Activated naive CD8-positive, alpha-beta T cell treated with anti-CD3 and anti-CD28 coated beads, Interleukin-2, amount 50 U/mL, for 16 hours (primary cell): ENCODE measurements at places on chromosomes 3 and 15.

GRCh38 chr3:154227531-154227930 lies 96.8 kb downstream of the DHX36 start:
- no peak for DNase-seq

DNA sequence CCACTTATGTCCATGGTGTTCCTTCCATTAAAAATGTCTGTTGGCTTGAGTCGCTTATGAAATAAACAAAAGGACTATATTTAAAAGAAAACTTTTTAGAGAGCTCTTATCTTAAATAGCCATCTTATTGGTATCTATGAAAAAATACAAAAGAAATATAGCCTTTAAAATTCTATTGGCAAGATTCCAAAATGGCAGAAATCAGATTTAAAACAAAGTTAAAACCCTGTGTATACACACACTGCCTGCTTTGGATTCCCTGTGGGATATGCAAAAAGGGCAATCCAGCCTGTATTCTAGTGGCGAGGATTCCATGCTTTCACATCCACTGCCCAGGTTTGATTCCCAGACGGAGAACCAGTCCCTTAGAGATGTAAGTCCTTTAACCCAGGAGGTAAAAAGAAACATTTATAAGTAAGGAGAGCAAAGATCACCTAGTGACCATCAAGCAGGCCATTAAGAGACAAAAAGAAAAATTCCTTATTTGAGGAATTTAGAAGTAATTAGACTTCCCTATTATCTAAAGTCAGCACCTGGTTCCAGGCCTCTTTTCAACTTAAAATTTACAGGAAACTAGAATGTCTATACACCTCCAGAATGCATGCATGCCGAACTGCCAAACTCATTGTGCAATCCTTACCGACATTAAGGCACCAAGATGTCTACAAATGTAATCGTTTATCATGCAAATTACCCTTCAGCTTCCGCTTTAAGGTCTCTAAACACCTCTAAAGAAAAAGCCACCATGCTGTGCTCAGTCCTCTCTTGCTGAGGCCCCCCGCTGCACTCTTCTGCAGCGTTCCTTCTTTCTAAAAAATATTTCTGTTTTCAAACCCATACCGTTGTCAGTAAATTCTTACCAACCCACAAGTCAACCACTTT lies 69.6 kb upstream of the STRIT1 start:
- DNase-seq, result no peak

DNA sequence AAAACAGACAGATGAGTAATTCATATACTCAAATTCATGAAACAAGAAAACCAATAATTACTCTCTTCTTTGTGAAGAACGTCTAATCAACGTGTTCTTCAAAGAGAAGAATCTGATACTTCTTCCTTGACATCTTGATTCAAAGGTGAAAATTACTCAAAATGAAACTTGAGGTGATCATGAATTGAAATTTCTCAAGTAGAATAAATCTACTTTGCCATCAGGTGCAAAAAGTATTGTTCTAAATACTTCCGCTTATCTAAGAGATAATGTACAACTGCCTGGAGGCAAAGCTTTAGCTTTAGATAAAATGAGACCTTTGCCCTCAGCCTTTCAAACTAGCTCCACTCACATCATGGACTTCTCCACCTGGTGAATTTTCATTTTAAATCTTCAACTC lies 13.9 kb upstream of the XXYLT1 start:
- no peak for DNase-seq

DNA sequence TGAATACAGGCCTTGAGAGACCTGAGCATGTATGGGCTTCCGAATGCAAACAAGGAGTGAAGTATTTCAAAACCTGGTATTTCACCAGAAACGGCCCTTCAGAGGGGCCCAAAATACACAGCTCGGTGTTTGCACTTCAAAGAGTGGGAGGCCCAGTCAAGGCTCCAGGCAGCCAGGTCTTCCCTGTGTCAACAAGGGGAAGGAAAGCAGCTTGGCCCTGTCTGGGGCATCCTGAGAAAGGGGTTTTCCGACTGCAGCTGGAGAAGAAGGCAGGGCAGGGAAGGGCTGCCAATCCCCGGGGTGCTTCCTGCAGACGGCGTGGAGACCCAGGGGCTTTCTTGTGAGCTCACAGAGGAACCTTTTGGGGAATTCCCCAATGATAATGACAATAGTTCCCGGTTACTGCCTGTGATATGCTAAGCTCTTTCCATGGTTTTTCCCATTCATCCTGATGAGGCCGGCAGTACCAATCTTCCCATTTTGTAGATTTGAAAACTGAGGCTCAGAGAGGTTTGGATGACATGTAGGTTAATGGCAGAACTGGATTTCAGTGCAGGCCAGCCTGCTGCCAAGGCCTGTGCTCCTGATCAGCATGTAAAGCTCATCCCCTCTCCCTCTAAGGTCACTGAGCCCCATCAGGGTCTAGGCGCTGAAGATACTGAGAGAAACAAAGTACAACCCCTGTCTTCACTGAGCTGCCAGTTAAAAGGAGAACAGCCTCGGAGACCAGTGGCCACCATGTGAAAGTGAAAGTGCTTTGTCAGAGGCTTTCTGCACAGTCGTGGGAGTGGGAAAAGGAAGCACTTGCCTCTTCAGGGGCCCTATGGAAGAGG lies 43.0 kb upstream of the TLE3 start:
- no peak for DNase-seq

DNA sequence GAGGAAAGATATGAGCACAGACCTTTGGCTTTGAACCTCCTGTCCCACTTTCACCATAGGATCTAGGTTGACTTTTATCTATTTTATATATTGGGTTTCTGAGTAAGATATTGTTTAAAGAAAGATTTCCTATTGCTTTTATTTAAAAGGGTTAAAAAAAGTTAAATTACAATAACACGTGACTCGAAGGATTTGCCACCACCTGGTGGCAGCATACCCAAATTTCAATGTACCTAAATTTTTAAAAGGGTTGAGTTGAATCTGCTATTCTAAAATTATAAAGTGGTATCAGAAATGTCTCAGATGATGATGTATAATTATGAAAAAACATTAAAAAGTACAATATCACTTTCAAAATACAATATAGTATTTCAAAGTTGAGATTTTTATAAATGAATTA lies 368.4 kb downstream of the MECOM start:
- no peak for DNase-seq

DNA sequence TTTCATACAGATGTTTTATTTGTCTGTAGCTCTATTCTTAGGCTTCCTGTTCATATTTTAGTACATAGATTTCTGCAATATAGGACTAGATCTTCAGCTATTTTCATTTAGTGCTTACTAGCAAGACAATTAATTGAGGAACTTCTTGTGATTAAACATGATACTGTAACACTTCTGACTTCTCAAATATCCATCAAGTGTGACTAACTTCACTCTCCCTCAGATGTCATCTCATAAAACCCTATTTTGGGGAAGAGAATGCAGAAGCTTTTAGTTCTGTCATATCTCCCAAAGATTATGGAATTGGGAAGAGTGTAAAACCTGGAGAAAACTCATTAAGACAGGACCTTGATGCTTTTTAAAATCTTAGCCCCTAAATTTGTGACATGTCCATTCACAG lies 28.6 kb upstream of the GOLIM4 start:
- no peak for DNase-seq

- no peak for DNase-seq
Observed at GRCh38 chr3:51362476-51362875, 22.6 kb upstream of the MANF start.

DNA sequence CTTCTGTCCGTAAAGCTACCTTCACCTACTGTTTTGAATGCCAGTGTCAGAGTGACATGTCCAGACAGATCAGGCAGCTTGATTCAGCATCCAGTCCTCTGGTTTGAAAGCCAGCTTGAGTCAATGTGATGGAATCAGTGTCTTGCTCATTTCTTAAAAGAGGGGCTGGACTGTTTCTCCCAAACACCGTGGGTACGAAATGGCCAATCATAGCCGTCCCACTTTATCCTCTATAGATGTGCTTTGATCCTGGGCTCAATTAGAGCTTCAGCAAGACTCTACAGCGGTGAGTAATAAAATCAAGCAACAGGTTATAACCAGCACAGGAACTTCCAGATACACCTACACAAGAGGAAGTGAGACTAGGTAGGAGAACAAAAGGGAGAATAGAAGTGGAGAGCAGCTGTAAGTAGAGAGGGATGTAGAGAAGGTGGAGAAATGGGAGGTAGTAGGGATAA lies 17.0 kb upstream of the OR5K1 start:
- no peak for DNase-seq

GRCh38 chr15:78259232-78259631 lies 5.1 kb upstream of the DNAJA4 start:
- no peak for DNase-seq

- no peak for DNase-seq
Observed at GRCh38 chr3:144028798-144029411, 57.3 kb downstream of the DIPK2A start.

DNA sequence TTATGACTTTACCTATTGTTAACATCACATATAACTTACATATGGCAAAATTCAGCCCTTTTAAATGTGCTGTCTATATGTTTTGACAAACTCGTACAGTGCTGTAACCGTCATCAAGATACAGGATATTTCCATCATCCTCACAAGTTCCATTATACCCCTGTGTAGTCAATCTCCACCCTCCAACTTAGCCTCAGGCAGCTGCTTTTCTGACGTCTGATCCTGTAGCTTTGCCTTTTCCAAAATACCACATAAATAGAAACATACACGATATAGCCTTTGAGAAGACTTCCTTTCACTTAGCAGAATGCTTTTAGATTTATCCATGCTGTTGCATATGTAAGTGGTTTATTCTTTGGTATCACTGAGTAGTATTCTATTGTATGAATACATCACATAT lies 47.1 kb downstream of the SLC12A1 start:
- DNase-seq, result no peak

DNA sequence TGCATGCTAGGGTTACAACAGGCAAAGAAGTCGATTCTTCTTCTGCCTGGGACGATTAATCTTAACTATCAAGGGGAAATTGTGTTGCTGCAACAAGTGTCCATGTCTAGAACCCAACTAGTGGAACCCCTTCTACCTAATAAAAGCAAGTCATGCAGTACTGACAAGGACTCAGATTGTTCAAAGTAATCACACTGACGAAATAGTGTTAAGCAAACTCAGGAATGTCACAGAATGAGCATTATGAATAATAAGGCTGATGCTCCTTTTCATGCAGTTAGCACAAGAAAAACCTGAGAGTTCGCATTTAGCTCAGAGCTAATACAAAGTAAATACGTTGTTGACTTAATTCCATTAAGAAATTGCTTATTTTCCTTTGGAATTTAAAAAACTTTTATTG lies 47.5 kb upstream of the TRIM42 start:
- DNase-seq, result no peak

GRCh38 chr15:67127965-67128364 lies 62.6 kb downstream of the SMAD3 start:
- DNase-seq, result no peak

DNA sequence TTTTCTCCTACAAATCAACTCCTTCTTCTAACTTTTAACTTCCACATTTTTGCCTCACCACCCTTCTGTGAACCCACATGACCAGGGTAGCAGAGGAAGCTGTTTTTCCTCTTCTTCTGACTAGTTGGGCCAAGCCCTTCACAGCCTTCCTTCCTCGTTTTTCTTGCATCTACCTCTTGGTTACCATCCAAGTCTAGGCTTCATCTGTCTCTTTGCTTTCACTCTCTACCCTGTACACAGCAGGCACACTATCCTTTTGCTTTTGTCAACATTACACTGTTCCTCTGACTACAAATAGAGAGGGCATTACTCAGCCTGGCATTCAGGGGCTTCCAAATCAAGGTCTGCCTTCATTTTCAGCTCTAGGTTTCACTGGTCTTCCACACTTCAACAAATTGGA lies 22.0 kb downstream of the SLC9A9 start:
- DNase-seq, result no peak

DNA sequence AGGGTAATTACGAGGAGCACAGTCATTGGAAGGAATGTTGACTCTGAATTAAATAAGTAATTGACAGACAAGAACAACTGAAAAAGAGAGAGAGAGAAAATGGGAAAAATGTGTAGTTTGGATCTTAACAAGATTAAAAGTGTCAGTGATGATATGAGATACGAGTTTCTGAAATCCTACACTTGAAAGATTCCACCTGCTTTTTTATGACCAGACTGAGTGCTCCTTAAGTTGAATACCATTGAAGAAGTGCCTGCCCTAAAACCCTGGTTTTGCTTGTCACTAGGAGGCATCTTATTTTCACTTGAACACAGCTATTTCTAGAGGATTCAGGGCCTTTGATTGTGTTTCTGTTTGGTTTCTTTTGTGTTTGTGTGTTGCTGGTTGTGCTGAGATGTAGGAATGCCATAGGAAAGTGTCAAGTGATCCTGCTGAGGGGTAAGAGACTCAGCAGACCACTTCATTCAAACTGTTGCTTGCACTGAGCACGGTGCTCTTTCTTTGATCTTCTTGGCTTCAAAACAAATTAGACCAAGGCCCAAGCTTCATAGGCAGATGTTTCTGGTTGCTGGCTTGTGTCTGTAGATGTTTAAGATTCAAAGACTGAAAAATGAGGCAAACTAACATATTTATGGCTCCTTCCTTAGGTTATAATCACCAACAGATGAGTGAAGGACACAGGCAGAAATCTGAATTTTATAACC lies 17.2 kb upstream of the ABHD10 start:
- no peak for DNase-seq

DNA sequence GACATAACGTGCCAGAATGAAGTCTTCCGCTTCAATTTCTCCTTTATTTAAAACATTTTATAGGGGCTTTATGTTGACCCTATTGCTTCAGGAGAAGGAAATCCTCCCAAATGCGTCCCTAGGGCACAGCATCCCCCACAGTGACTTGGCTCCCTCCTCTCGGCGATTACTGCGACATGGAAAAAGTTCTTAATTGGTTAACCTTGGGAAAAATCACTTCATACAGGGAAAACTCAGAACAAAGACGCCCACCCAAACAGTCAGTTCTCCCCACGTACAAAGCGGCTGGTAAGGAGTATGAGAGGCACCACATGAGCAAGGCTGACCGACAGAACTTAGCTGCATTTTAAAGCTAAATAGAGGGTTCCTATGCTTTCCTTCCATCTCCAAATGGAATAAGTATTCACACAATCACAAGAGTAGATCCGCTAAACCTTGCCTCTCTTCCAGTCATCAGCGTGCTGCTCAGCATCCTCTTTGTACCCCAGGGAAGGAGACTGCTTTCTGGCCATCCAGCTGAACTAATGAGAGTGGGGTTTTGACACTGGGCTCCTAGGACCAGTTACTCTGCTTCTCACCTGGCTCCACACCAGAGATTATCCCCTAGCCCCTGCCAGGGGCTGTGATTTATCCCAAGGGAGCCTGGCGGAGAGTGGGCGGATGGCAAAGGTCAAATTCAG lies 415.3 kb upstream of the WNT5A start:
- DNase-seq, result no peak

DNA sequence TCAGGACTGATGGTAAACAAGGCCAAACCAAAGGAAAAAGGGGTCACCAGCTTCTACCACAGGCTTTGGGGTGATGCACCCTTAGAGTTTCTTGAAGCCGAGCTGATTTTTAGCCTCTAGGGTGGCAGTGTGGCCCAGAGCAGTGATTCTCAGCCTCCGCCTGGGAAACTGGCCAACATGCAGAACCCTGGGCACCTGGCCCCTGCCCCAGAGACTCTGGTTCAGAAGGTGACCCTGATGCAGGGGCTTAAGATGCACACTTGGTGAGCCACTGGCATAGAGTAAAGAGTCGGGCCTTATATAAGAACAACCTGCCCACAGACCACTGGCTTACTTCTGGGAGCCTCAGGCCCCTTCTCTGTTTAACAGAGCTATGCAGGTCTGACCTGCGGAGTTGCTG lies 44.5 kb downstream of the SYNM start:
- DNase-seq, result no peak
